Large intestine (tissue), 12 donors: ENCODE measurements at places on chromosomes 11 and 22. TPM values are rescaled to one million over a fixed set of nuclear protein-coding genes. Genes with fewer than 3 reads are reported as not detected.

DNA sequence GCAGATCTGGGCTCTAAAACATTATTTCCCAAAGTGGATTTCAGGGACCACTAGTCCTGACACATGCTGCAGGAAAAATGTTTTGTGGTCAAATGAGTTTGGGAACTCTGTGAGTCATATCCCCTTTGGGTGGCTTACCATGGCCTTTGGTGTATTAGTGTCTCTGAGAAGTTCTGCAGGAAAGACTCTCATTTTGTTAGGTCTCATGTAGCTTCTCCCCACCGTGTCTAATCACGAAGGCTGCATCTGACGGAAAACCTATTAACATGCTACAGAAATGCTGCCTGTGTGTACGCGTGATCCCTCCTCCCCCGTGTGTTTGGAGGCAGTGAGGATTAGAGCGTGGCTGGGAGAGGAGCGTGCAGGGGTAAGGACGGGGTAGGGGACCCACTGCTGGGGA is 191.7 kb downstream of the ST3GAL4 start:
- no peaks in the 10 kb centered on the region for H3K36me3 ChIP-seq
- peaks cover 34% of the 10 kb centered on the region for H3K27me3 ChIP-seq
- H3K27ac ChIP-seq = no peak overlapping the region
- no peaks in the 10 kb centered on the region for H3K4me1 ChIP-seq
- DNase-seq = no peak

- H3K4me1 ChIP-seq = no peaks in the 10 kb centered on the region
- no peaks in the 10 kb centered on the region for H3K27me3 ChIP-seq
- H3K4me3 ChIP-seq = no peak within 1 kb of the TSS
- H3K36me3 ChIP-seq = peaks cover 8% of the 10 kb centered on the region
Measured at GRCh38 chr11:68751331-68751856, at the start of gene TESMIN. TSS of gene TESMIN (minus strand) at chr11:68751520. CDS start at chr11:68750660, 860 bp downstream.

DNA sequence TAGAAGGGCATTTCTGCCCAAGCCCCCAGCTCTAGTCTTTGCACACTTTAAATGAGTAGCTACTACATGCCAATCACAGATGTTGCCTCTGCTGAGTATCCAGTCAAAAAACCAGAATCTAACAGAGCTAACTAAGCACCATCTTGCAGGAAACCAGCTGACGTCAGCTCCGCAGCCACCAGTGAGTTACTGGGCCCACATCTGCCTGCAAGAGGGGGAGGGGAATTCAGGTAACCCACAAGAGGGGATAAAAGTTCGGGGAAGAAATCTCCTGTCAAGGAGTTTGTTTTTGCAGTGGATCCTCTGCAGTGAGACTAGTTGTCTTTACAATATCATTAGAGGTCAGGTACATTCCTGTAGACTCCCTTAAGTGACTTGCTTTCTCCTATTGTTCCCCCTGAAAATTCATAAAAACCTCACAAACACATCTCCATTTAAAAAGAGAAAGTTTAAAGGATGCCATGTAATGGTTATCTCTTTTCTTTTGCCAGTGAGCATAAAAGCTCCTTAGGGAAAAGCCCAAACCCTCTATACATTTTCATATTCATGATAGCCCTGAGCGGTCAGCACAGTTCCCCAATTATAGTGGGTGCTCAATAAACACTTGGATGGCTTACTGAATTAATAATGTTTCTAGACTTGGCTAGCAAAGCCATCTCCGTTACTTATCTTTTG is 9.3 kb downstream of the CD44 start:
- H3K4me1 ChIP-seq = no peaks in the 10 kb centered on the region
- no peak for DNase-seq
- H3K4me3 ChIP-seq = no peak overlapping the region
- H3K36me3 ChIP-seq = no peaks in the 10 kb centered on the region
- peaks cover 12% of the 10 kb centered on the region for H3K27me3 ChIP-seq

DNA sequence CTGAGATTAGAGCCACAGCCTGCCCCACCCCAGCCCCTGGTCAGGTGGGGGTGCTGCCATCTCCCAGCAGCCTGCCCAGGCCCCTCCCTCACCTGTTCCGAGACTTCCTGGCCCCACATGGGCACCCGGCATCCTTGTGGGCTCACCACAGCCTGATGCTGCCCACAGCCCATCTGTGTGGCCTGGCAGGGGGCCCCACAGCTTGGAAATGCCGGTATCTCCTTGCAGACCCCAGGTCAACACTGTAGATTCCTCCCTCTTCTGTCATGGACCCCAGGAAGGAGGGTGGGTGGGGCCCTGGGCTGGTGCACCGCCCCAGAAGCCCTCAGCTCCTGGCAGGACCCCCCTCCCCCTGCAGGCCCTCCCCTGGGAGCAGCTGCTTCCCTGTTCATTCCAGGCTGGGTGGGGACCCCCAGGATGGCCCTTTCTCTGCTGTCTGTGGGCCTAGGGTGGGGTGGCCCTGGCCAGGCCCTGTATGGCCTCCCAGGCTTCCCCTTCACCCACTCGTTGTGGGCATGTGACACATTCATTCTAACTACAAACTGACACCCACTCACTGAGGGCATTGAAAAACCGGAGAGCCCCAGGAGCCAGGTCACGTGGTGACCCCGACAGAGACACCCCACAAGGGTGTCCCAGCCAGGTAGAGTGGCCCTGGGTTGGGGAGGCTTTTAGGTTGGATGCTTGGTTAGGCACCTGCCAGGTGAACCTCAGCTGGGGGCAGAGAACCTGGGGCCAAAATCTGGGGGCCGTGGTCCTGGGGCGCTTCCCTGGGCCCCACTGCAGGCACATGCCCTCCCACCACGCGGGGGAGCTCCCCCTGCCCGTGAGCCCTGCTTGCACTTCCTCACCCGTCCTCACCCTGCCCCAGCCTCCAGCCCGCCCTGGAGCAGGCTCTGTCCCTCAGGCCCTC is 44.1 kb upstream of the CCDC188 start:
- H3K4me1 ChIP-seq = peaks cover 4% of the 10 kb centered on the region
- DNase-seq = no peak
- H3K36me3 ChIP-seq = no peaks in the 10 kb centered on the region
- no peak overlapping the region for H3K27ac ChIP-seq

Gene SPA17
- 7.4 TPM for polyA plus RNA-seq
